ENCODE measurements at places on chromosomes 1 and 21.

DNA sequence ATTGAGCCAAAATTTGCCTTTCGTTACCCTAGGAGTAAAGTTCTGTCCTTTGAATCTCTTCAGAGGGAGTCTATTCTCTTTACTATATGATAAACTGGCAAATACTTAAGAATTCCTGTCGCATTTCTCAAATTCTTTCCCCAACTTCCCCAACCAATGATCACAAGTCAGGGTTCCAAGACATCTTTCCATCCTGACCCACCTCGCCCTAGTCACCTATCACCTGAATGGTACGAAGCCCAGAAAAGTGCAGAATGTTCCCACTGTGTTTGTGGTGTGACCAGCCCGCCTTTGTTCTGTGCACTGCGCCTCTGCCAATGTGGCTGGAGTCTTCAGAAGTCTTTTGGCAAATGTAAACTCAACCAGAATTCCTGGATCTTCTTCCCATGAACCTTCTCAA, 132.5 kb downstream of the RNF220 start:
- no peak for DNase-seq

GRCh38 chr1:183285746-183286145, 99.7 kb downstream of the LAMC2 start:
- DNase-seq, result no peak

- no peak for DNase-seq
Measured at GRCh38 chr1:67194209-67194863, 28.1 kb downstream of the IL23R start.

- no peak for DNase-seq
Measured at GRCh38 chr1:82018319-82018718, 217.6 kb downstream of the ADGRL2 start.

GRCh38 chr21:28068455-28069358, 924.0 kb downstream of the LTN1 start:
- DNase-seq, result no peak

- DNase-seq, result no peak
Measured at GRCh38 chr1:16372535-16373285, 5.7 kb downstream of the SZRD1 start.

- DNase-seq, result no peak
Measured at GRCh38 chr1:235068158-235069121, 60.2 kb downstream of the TOMM20 start.

GRCh38 chr1:112522621-112523020, 13.9 kb downstream of the WNT2B start:
- DNase-seq, result no peak

- DNase-seq, result peak; percentile 23
Measured at GRCh38 chr1:12407050-12407961, 177.5 kb downstream of the VPS13D start.

DNA sequence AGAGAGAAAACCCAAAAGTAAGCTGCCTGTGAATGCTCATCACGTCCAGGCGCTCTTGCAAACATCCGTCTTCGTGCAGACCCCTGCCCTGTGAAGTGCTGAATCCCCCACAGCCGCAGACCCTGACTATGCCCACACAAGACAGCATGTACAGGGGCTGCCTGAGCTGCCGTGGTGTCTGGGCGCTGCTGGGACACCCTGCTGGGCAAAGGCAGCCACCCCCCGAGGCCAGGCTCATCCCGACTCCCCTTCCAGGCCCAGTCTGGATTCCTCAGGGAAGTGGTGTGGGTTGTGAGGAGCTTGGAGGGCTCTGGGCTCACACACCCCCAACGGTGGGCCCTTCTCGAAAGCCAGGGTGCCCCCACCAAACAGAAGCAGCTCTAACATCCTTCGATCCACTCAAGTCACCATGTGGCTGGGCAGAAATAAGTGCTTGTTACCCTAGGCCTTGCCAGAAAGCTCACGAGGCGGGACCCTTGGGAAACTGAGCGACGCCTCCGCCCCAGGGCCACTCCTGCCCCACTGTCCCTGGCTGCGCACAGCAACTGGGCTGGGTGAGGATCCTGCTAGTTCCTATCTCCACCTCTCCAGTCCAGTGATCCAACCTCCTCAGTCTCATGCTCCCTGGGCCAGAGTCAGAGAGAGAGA, 4.8 kb upstream of the WNT9A start:
- no peak for DNase-seq

DNA sequence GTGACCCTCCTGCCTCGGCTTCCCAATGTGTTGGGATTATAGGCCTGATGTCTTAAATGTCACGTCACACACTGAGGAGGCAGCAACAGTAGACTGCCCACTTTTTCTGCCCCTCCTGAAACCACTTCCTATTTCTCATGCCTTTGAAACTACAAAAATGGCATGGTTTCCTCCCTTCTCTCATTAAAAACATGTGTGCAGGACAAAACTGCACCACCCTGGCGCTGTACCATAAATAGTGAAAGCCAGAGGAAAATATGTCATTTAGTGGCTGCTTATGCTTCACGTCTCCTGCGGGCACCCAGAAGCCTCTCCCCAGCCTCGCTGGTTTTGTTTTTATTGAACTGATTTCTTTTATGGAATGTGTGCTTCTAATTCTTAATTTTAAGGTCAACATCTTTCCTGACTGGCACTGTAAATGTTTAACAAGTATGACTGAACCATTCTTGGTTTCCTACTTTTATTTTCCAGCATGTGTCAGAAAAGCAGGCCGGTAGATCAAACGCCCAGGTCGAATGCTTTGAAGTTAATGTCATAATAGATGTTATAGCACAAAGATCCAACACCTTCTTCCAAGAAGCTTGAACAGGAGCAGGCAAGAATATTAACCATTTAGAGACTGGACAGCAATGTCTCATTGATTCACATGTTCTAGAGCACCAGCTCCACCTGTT, 59.6 kb upstream of the C1orf87 start:
- DNase-seq, result no peak

DNA sequence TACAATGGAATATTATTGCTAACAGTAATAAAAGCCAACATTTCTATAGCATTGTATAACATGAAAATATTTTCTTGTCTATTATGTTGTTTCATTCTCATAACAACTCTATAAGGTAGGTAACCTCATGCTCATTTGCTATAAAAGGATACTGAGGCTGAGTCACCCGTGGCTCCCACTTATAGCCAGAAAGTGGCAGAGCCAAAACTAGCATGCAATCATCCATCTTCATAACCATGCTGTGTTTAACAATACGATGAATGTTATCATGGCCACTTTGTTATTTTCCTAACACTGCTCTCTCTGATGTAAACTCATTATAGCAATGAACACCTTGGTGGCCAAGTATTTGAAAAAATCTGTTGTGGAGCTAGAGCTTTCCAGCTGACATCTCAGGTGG, 80.8 kb upstream of the JUN start:
- DNase-seq, result no peak

DNA sequence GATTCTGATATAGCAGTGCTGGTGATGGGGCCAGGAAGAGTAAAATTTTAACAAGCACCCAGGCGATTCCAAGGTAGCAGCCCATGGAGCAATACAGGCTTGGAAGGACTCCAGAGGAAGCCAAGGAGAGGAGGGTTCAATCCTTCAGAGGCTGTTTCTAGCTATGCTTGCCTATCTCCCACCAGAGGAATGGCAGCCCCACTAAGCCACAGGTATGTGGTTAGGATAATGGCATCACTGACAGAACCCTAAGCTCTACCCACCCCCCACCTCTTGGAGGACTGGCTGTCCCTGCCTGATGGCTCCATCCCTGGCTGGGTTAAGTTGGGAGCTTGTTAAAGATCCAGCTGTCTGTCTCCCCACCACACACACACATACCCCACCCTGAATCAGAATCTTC, 19.3 kb upstream of the PTAFR start:
- no peak for DNase-seq

GRCh38 chr1:107682467-107682866, 282.5 kb downstream of the VAV3 start:
- DNase-seq, result no peak

DNA sequence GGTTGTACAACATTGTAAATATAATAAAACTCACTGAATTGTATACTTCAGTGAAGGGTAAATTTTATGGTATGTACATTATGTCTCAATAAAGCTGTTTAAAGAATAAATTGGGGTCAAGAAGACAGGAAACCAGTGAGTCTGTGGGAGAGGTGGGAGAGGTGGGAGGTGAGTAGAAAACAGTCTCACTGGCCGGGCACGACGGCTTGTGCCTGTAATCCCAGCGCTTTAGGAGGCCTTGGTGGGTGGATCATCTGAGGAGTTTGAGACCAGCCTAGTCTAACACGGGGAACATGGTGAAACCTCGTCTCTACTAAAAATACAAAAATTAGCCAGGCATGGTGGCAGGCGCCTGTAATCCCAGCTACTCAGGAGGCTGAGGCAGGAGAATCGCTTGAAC, 4.2 kb downstream of the MTMR11 start:
- no peak for DNase-seq

Measured in activated T-cell treated with anti-CD3 and anti-CD28 coated beads, Interleukin-2, amount 50 U/mL, for 72 hours (primary cell).